Purkinje cell (primary cell): ENCODE measurements at places on chromosomes 3 and 15. TPM values are rescaled to one million over a fixed set of nuclear protein-coding genes. Genes with fewer than 3 reads are reported as not detected.

The C3orf22 gene
- not detected in 2 replicates for polyA plus RNA-seq

The TNFSF10 gene
- 0.30 TPM in 1 of 2 replicates, not detected in the other for polyA plus RNA-seq

The ADCY5 gene
- 0.21 and 0.99 TPM in 2 replicates for polyA plus RNA-seq

The FANCD2OS gene
- not detected in 2 replicates for polyA plus RNA-seq

The CCDC54 gene
- not detected in 2 replicates for polyA plus RNA-seq

The NEK10 gene
- 14.3 and 22.3 TPM in 2 replicates for polyA plus RNA-seq

The GPR171 gene
- 8.1 TPM in 1 of 2 replicates, not detected in the other for polyA plus RNA-seq

The ANKRD63 gene
- polyA plus RNA-seq, result not detected in 2 replicates

The SEMA6D gene
- polyA plus RNA-seq, result 20.1 and 25.1 TPM in 2 replicates

The CHDH gene
- polyA plus RNA-seq, result 0.75 and 1.2 TPM in 2 replicates
